Activated T-cell treated with anti-CD3 and anti-CD28 coated beads, Interleukin-2, amount 50 U/mL, for 4 hours (primary cell): ENCODE measurements at places on chromosomes 3 and 15. TPM values are rescaled to one million over a fixed set of nuclear protein-coding genes. Genes with fewer than 3 reads are reported as not detected.

Gene DCLK3
- not detected for total RNA-seq

Gene TXNRD3
- 2.3 TPM for total RNA-seq

DNA sequence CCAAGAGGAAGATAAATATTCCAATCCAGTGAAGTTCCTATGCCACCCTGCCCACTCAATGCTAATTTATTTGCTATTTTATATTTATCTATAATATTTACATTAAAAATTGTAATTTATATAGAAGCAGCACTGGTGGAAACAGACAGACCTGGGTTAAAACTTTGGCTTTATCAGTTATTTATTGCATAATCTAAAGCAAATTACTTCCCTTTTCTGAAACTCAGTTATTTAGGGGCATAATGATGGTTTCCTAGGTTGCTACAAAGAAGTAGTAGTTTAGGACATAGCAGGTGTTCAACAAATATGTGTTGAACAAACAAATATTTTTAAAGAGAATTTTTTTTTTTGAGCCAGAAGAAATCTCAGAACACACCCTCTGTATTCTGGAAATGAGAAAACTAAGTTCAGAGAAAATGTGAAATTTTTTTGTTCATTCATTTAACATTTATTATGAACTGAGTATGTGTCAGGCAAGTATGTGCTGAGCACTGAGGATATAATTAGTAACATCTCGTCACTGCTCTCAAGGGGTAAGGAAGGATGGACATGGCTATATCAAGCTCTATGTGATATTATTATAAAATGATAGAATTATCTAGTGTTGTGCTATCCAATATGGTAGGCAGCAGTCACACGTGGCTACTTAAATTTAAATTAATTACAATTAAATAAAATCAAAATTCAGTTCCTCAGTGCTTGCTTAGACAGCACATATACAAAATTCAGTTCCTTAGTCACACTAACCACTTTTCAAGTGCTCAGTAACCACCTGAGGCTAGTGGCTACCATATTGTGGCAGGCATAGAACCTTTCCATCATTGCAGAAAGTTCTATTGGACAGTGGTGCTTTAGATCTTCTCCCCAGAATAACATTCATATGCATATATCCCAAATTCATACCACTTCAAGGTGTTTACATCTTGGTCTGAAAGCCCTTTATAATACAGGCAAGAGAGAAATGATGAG lies 7.0 kb upstream of the UBE2Q2 start:
- no peak for DNase-seq

DNA sequence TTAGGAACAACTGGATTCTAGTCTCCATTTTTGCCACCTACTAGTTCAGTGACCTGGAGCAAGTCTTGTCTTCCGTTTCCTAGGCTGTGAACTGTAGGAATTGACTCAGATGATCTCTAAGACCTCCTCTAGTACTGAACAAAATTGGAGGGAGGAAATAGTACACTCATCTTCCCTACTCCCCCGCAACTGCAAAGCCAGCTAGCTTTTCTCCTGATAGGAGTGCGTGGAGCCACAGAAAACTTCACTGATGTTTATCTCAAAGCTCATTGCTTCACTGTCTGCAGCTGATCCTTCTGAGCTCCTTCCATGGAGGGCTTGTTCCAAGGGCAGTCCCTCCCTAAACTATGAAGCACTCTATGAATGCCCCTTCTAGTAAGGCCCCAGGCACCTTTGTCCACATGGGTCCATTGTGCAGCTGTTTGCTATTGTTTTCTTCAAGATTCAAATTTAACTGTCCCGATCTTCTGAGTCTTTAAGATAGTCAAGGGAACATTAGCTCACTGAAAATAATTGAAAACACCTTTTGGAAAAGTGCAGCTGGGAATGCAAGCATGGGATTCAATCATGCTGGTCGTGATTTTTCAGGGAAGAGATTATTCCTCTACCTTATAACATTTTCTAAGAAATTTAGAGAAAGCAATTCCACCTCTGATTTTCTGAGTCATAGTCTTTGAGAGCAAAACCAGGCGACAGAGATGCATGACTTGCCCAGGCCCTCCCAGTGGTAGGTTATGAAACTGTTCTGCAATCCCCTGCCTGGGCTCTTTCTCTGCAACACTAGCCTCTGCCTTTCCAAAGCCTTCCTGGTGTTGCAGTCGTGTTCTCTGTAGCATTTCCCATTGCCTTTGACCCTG lies 24.3 kb downstream of the FILIP1L start:
- DNase-seq: no peak

DNA sequence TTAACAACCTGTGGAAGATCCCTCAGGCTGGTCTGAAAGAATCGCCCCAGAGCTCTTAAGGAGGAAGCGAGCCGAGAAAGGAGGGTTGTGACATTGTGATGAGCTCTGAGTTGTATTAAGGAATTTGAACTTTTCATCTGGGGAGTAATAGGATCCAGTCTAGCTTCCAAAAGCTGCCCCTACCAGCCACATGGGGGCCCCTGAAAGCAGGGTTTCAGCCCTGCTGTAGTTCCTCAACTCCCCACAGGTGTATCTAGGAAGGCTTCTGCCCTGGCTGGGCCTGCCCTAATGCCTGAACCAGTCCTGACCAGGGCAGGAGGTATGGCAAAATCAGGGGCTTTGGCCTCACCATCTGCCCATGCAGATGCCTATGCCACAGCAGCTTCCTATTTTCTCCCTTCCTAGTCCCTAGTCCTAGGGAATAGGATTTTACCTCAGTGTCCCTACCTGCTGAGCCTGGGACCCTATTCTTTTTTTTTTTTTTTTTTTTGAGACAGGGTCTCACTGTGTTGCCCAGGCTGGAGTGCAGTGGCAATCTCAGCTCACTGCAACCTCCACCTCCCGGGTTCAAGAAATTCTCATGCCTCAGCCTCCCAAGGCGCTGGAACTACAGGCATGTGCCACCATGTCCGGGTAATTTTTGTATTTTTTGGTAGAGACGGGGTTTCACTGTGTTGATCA lies 5.0 kb upstream of the AP3S2 start:
- peak; percentile 21 for DNase-seq

GRCh38 chr15:81942157-81942556 lies 103.7 kb downstream of the MEX3B start:
- DNase-seq: no peak
